Breast epithelium (tissue), 4 donors: ENCODE measurements at places on chromosomes 16 and 17. TPM values are rescaled to one million over a fixed set of nuclear protein-coding genes. Genes with fewer than 3 reads are reported as not detected.

DNA sequence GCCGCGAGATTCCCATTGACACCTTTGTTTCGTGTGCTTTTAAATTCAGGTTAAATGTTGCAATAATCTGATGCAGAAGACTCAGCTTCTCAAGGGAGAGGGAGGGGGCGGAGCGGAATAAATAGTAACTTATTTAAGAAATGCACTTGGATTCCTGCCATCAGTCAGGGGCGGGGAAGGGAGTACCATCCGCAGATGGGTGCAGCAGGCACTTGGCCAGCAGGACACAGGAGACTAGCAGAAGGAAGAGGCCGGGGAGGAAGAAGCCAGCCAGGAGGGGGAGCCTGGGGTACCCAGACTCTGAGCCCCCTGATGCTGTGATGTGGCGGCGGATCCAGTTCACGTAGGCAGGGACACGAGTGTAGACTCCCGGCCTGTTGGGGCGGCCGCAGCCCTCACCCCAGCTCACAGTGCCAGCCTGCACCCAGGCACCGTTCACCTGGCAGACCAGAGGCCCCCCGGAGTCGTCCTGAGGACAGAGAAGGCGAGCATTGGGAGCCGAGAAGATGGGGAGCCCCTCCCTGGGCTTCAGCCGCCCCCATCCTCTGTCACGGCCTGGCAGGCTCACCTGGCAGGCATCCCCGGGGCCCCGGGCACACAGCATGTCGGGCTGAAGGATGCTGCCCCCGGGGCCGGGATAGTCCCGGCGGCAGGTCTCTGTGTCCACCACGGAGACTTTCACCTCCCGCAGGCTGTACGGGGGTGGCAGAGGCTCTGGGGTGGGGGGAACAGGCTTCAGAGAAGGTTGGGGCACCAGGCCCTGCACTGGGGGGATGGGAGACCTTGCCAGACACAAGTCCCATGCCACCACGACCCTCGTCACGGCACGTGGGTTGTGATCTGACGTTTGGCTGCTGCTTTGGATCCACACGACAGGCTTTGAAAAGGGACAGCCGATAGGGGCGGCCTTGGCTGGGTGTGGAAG is 3.2 kb downstream of the TPSG1 start:
- DNase-seq, result no peak

Gene APOBR
- total RNA-seq, result 2.9 TPM

Gene SLC4A1
- 0.33 TPM for total RNA-seq

- DNase-seq, result peak; percentile 91
Measured at GRCh38 chr16:87461466-87461991, 31.3 kb downstream of the ZCCHC14 start.

GRCh38 chr17:31554930-31555329 is 163.5 kb downstream of the RAB11FIP4 start:
- DNase-seq, result no peak

- no peak for DNase-seq
Measured at GRCh38 chr17:80421381-80422090, 6.6 kb downstream of the ENDOV start.

Gene GPRC5B
- total RNA-seq, result 20.3 TPM

DNA sequence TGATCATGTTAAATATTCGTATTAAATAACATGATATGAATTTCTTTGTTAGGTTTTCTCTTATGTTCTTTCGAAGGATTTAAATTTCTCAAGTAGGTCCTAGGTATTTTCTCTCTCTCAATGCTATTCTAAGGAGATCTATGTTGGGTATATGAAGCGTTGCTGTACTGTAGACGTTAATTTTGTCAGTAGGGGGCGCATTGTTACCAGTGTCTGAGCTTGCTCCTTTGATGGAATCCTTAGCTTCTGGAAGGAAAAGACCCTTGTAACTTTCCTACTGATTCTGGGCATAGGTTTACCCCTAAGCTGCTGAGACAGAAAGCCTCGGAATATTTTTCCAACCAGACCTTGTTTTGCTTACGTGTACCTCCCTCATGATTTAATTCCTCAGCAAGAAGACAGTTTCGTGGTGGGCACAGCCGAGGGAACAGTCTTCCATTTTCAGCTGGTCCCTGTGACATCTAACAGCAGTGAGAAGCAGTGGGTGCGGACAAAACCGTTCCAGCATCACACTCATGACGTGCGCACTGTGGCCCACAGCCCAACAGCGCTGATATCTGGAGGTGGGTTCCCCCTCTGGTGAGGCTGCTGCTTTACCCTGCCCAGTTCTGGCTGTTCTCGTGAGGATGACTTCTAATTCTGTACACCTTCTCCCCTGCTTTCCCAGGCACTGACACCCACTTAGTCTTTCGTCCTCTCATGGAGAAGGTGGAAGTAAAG is 17.9 kb downstream of the UTP4 start:
- DNase-seq, result no peak

Gene CNTD1
- total RNA-seq, result 0.59 TPM

Gene SOX9
- total RNA-seq, result 15.7 TPM

DNA sequence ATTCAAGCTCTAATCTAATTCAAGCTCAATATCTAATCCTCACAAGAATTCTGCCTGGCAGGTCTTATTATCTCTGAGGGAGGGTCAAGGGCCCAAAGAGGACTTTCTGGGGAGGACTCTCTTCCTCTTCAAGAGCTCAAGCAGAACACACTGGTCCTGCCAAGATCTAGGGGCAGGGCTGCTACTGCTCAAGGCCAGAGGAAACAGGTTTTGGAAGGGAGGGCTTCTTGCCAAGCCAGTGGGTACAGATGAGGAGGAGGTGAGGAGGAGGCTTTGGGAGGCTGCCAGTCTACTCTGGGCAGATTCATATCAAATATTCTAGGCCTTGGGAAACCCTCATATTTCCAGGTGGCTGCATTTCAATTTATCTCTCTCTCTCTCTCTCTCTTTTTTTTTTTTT is 51.8 kb upstream of the IL34 start:
- DNase-seq, result peak; percentile 92

Gene VAMP2
- 30.2 TPM for total RNA-seq

GRCh38 chr17:40038882-40039513 is 15.2 kb downstream of the MED24 start:
- peak; percentile 84 for DNase-seq

DNA sequence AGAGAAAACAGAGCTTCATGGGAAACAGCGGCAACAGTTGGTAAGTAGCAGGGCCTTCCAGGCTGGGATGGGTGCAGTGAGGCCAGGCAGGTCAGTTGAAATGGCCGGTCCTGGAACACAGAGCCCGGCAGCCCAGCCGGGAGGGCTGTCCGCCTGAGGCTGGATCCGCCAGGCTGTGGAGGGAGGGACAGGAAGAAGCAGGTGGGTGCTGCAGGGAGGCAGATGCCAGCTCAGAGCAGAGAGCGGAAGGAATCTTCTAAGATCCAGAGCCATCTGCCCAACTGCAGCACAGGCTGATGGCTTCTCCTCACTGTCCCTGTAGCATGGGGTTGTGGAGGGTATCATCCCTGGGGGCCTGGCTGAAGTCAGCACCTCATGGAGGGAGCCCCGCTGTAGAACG is 599 bp downstream of the RNF112 start:
- no peak for DNase-seq

Gene NAT9
- total RNA-seq, result 20.6 TPM

DNA sequence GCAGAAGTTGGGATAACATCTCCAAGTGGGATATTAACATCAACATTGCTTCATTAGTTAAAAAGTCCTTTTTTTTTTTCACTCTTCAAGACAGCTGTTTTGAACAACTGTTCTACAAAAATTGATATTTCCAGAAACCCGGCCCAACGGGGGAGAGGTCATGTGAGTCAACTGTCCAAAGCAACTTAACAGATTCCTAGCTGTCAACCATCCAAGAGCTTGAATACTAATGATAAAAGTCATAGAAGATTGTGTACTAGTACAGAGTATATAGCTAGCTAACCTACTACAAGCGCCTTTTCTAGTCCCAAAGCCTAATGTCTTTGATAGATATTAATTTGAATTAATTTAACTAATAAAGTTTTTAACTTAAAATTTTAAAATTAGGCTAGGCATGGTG is 172.0 kb downstream of the CYB561 start:
- DNase-seq, result no peak

DNA sequence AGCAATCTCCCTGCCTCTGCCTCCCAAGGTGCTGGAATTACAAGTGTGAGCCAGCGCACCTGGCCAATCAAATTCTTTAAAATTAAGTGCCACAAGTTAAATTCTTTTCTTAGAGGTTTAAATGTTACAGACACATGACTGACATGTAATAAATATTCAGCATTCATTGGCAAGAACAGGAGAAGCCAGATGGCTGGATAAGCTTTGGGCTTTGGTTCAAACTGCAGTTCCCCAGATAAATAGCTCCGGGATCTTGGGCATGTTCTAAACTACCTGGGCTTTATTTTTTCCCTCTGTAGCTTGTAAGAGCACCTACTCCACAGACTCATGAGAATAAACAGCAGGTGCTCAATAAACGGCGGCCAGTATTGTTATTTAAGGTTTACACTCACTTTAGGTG is 34.1 kb downstream of the ABAT start:
- DNase-seq, result no peak

DNA sequence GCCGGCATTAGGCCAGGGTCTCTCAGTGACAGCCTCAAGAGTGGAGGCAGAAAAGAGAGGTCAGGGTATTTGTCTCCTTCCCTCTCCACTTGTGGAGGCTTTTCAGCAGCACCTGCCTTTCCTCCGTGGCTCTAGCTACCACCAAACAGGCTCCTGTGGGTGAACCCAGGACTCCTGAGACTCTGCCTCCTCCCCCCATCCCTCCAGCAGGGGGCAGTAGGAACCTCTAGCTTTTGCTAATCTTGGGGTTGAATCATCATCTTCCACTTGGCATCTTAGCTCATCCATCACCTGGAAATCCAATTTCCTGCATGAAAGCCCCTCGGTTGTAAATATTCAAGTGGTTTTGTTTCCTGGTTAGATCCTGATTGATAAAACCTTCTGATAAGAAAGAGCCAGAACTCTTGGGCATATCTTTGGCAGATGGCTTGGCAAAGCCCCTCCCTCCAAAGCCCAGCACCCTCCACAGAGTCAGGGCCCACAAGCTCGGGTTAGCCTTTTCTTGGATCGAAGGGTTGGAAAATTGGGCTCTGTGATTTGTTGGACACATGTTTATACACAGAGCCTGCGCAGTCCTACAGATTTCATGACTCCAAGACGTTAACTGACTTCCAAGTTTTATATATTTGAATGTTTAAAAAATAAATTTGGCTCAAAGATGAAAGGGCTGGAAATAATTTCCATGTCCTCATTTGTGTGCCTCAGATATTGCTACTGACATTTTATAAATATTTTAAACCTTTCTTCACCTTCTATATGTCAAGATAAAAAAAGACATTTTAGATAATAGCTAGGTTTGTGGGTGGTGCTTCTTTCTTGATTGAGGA is 322.1 kb downstream of the MAP2K4 start:
- DNase-seq, result no peak

Gene STAC2
- total RNA-seq, result 26.5 TPM

- DNase-seq, result no peak
Measured at GRCh38 chr16:50367777-50368409, 895 bp downstream of the BRD7 start.

DNA sequence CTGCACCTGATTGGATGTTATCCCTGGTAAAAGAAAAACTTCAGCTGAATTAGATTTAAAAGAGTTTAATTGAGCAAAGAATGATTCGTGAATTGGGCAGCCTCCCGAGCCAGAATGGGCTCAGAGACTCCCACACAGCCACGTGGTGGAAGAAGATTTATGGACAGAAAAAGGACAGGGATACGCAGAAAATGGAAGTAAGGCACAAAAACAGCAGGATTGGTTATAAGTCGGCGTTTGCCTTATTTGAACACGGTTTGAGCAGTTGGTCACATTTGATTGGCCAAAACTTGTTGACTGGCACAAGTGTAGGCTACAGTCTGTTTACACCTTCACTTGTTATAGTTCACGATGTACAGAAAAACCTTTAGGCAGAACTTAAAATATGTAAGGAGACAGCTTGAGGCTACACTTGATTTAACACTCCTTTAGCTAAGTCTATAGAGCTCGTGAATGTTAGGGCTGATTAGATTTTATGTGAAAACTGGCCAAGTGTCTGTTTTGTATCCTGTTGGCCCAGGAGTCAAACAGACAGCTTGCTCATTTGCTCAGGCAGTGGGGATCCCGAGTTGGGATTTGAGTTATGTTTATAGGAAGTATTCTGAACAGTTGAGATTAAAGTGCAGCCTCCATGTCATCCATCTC is 119.5 kb upstream of the SHISA6 start:
- DNase-seq, result no peak

Gene TRIM72
- total RNA-seq, result under 0.01 TPM

DNA sequence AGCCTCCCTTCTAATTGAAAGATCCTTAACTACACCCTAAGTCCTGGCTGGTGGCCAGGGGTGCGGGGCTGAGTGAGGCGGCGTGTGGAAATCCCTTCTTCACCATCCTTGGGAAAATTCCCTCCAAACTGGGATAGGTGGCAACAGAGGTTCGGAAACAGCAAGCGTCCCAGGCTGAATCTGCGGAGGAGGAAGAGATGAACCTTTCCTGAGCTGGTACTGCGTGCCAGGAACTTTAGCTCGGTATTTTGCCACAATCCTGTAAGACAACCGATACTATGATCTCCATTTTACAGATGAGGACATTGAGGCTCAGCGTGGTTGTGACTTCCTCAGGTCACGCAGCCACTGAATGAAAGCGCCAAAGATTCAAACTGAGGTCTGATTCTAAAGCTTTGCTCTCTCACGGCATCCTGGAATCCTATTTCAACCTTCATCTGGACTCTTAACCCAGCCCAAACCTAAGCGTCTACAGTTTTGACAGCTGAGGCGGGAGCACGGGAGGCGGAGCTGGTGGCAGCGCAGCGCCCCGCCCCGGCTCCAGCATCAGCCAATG is 583 bp upstream of the CYLD start:
- peak; percentile 32 for DNase-seq

DNA sequence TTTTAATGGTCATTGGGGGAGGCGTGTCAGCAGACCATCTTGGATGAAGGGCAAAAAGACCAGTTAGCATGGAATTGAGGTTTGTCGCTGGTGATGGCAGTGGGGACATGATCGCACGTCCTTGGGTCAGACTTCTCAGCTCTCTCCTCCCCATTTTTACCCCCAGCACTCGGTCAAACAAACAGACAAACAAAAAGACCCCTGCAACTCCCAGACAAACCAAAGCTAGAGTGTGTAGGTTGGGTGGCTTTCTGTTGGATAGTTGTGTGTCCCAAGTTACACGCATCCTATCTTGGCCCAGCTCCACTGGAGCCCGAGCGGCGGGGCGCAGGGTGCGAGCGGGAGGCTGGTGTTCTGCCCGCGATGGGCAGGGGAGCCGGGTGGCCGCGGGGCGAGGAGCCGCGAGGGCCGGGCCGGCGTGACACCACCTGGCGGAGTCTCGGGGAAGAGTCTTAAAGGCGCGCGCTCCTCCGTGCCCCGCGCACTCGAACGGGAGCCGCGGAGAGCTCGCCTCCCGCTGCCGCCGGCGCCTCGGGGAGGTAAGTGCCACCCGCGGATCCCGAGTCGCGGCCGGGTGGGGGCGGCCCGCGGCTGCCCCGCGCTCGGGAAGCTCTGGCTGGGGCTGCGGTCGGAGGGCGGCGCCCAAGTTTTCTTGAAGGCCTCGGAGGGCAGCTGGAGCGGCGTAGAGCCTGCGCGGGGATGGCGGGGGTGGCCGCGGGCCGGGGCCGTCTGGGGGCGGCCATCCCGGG is 18.5 kb upstream of the NTN1 start:
- DNase-seq, result no peak

DNA sequence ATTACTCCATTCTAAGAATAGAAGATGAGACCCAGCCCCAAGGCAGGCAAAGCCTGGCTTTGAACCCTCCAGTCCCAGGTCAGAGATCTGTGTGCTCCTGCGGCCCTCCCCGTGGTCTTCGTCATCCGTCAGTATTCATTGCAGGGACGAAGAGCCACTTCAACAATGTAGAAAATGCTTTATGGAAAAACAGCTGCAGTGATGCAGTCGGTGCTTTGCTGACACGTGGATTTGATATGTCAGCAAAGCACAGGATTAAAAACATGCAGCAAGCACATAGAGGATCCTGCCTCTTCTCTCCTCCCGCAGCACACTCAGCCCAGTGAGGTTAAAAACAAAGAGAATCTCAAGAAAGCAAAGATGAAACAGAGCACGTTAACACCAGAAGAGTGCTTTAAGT is 117.1 kb upstream of the AXIN2 start:
- DNase-seq, result no peak

Gene KRTAP4-5
- total RNA-seq, result not detected
